ENCODE measurements at places on chromosomes 2 and 18.

- DNase-seq, result no peak
Measured at GRCh38 chr18:51074605-51075004, 44.6 kb downstream of the SMAD4 start.

- no peak for DNase-seq
Measured at GRCh38 chr2:240632306-240632721, 7.0 kb downstream of the GPR35 start.

DNA sequence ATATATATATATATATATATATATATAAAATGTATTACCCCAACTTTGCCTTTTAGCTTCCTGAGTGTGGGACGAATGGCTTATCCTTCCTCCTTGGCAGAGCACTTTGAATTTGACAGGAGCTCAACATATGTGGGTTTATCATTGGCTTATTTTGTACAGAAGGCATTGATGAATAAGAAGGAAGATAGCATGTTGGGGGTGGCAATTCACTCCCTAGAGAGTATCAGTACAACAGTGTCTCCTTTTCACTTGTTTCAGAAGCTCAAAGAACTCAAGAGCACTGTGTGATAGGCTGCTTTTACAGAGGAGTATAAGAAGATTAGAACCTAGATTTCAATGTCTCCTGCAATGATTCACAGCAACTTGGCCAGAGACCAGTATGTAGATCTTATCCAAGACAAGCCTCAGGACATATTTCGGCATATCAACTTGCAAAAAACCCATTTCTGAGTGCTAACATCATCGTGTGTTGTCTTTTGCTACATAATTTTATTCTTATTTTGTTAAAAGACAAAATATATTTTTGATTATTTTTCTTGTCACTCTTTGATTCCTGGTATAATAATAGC lies 345.8 kb downstream of the SOCS6 start:
- peak; percentile 80 for DNase-seq

- no peak for DNase-seq
Measured at GRCh38 chr2:11939523-11939922, 193.1 kb downstream of the LPIN1 start.

GRCh38 chr2:9556121-9556743 lies 602 bp upstream of the ADAM17 start:
- DNase-seq, result peak; percentile 24

DNA sequence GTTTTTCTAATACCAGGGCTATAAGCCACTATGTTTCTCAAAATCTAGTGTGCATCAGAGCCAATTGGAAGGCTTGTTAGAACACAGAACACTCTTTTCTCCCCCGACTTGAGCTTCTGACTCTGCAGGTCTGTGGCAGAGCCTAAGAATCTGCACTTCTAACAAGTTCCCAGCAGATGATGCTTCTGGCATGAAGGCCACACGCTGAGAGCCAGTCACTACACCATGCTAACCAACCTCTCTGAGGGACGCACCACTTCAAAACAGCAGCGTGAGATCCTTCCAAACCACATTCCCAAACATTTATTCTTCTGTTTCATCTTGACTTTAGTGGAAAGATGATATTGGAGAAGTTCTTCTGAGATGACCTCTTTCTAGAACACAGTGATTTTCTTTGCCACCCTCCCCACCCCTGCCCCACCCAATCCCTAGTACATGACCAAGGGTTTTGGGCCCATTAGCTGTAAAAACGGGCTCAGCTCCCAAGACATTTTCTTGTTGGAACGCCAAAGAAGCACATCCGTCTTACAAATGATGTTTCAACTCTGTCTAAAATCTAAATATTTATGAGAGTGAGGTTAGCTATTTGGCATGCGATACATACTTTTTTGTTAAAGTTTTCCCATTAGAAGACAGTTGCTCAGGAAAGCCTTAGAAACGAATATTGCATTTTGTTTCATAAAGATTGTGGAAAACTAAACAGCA lies 391.9 kb downstream of the TMEM182 start:
- no peak for DNase-seq

All from MCF 10A (cell line).